ENCODE measurements at places on chromosomes 2 and 18.

GRCh38 chr2:108297436-108298141, 8.9 kb downstream of the SULT1C2 start:
- DNase-seq = no peak

DNA sequence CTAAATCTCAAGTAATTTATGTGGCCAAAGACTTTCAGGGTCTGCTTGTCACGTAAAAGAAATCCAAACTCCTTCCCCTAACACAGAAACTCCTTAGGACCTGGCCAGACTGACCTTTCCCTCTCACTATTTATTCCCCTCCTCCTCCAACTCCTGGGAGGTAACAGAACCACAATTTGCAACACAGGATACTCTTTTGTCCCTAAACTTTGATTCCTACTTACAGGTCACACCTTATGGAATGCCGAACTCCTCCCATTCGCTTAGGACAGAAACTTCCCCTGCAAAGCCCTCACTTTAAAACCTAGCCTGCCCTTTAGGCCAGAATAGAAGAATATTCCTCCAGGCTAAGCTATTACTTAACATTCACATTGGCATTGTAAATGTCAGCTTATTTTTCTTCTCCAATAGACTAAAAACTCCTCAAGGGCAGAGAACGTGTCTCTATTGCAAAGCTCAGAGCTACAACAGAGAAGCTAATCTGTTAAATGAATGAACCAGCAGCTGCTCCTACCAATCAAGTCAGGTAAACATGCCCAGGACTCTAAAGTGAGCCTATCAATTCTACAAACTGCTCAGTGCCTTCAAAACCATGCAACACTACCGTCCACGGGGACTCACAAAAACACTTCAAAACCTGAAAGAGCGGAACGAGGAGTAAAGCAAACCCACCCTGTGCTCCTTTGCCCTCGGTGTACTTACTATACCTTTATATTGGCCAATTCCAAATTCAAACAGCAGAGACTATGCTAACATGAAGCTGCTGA, 6.1 kb downstream of the INO80D start:
- DNase-seq = no peak

DNA sequence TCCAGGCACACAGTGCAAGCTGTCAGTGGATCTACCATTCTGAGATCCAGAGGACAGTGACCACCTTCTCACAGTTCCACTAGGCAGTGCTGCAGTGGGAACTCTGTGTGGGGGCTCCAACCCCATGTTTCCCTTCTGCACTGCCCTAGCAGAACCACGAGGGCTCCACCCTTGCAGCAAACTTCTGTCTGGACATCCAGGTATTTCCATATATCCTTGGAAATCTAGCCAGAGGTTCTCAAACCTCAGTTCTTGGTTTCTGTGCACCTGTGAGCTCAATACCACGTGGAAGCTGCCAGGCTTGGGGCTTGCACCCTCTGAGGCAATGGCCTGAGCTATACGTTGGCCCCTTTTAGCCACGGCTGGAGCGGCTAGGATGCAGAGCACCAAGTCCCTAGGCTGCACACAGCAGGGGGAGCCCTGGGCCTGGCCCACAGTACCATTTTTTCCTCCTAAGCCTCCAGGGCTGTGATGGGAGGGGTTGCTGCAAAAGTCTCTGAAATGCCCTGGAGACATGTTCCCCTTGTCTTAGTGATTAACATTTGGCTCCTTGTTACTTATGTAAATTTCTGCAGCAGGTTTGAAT, 77.5 kb downstream of the MAP4K3 start:
- DNase-seq = no peak

- no peak for DNase-seq
Measured at GRCh38 chr2:127887082-127887775, 1.5 kb upstream of the AMMECR1L start.

DNA sequence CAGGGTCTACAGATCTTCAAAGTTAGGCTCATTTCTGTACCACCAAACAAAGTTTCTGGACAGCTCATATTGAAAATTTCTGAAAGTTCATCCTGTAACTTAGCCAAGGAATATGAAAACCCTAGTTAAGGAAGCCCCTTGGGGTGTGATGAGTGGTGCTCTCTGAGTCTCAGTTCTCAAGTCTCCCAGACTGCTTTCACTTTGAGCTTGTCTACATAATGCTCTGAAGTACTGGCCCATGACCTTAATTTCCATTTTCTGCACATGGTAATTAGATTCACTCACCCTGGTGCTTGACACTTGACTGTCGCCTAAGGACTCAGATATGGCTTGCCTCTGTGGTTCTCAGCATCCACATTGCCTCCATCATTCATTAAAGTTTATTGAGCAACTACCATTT, 51.7 kb upstream of the SATB2 start:
- no peak for DNase-seq

GRCh38 chr2:192735447-192735846, 540.7 kb upstream of the TMEFF2 start:
- DNase-seq = no peak

- DNase-seq = no peak
Measured at GRCh38 chr2:102025016-102025501, 33.3 kb downstream of the IL1R2 start.

GRCh38 chr2:149442346-149442745, 112.0 kb downstream of the LYPD6 start:
- no peak for DNase-seq

DNA sequence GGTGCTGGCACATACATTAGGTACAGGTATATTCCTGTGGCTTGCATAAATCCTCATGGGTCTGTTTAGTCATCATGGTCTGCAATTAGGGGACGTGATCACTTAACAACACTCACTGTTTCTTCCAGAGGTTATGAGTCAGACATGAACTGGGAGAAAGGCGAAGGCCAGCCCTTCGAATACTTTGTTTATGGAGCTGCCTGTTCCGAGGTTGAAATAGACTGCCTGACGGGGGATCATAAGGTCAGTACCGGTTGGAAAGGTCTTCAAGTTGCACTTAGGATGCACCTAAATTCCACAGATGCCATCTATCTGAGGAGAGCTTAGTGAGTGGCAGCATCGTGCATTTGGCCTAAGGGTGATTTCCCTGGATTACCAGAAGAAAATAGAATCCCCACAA, 76.9 kb downstream of the AOX1 start:
- no peak for DNase-seq

DNA sequence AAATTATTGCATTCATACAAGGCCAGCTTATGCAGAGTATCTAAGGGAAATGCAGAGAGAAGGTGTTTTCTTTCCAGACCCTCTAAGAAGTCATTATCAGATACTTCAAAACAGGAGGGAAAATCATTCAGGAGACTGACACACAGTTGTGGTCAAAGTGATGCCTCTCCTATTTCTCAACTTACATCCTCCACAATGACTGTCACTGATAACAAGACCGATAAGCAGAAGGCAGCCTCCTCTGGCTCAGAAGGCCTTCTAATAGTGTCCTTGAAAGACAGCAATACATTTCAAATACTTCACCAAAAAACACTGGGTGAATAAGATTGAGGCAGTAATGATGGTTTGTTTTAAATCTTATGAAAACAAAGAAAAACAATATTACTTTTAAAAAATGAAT, 199.7 kb downstream of the PIEZO2 start:
- no peak for DNase-seq

DNA sequence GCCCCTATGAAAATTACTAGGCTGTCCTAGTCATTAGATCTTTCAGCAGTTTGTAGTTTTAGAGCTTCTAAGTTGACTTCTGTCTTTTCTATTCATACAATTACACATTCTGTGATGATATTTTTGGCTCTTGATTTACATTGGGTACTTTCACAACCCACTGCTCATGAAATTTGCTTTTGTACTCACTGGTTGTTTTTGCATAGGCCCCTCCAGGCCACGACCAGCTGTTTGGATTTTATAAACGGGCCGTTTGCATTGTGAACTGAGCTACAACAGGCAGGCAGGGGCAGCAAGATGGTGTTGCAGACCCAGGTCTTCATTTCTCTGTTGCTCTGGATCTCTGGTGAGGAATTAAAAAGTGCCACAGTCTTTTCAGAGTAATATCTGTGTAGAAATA, 193.8 kb downstream of the RPIA start:
- no peak for DNase-seq

- no peak for DNase-seq
Measured at GRCh38 chr2:50720697-50721315, 311.1 kb downstream of the NRXN1 start.

DNA sequence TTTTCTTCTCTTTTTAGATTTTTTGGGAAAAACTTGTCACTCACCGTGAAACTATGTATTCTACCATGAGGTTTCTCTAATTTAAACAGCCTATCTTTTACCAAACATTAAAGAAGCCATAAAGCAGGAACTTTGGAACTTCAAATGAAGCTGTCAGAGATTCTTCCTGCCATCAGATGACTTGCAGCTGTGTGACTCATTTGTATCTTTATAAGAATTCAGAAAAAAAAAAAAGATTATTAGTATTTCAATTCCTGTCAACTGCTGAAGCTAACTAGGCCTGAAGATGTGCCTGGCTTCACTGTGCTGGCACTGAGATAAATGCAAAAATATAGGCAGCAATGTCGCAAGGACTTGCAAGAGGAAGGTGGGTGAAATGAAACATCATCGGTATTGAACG, 1399.1 kb upstream of the PIK3C3 start:
- DNase-seq = no peak

GRCh38 chr18:37275237-37275741, 290.3 kb downstream of the CELF4 start:
- DNase-seq = no peak

DNA sequence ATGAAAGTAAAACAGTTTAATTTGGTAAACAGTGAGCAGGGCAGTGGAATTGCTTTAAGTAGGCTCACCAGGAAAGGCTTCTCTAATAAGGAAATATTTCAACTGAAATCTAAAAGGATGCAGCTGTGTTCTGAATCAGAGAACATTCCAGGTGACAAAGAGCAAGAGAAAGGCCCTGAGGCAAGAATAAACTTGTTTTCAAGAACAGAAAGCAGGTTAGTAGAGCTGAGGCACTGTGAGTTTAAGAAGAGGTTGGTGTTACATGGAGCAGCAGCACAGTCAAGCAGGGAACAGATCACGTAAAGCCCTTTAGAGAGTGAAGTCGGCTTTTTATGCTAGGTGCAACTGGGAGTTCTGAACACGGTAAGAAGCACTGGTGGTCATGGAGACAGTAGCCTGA, 57.0 kb upstream of the SCN1A start:
- no peak for DNase-seq

DNA sequence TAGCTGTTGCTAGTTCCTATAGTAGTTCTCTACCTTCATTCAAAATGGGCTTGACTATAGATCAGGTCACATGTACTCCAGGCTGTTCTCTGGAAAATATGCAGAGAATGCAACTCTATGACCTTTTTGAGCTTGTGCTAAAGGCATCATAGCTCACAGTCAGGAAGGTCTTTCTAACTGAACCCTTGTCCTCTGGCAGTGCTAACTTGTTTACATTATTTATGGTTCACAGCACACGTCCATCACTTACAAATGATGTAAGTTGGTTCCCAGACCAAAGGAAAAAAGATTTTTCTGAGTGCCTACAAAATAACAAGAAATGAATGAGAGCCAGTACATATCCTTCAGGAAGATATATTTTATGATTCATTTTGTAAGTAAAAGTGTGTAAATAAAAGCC, 236.1 kb downstream of the GCA start:
- no peak for DNase-seq

DNA sequence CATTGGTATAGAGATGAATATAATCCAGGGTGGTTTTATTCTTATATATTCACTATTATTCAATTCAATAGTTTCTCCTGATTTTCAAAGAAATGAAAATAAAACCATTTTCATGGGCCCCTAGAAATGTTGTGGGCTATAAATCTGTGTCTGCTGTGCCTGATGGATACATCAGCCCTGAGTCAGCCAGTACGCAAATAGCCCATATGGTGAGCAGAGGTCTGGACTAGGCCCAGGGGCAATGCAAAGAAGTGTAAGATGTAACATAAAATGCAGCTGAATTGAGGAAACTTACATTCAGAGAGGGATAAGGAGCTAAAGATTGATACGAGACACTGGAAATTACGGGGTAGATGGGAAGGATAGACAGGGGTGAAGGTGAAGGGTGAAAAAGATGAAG, 122.5 kb downstream of the MAIP1 start:
- DNase-seq = no peak
